Stimulated activated CD4-positive, alpha-beta T cell treated with anti-CD3 and anti-CD28 coated beads, Interleukin-2, amount 100 ng/mL, for 24 hours (primary cell): ENCODE measurements at places on chromosomes 5 and 9.
A peak's percentile ranks its signal among the peaks of the same experiment; 100 is the strongest.

- no peak for DNase-seq
Measured at GRCh38 chr5:60362158-60362557, 337.8 kb downstream of the DEPDC1B start.

GRCh38 chr5:136205941-136206340 is 13.0 kb upstream of the SMIM32 start:
- DNase-seq: no peak

DNA sequence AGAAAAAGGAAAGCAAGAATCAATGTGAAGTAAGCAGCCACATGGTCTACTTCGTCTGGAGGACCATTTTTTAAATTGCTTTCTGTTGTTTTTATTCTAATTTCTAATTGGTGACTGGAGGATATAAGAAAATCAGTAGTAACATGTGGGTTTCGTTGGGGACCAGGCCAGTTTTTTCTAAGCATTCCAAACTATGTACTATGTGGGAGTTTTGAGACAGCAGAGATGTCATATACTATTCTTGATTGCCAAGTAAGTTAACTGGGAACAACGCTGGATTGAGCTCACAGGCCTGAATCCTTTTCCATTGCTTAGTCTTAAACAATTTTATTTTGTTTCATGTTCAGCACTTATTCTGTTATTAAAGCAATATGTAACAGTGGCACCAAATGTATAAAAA is 225.7 kb downstream of the TMEM167A start:
- DNase-seq: no peak

DNA sequence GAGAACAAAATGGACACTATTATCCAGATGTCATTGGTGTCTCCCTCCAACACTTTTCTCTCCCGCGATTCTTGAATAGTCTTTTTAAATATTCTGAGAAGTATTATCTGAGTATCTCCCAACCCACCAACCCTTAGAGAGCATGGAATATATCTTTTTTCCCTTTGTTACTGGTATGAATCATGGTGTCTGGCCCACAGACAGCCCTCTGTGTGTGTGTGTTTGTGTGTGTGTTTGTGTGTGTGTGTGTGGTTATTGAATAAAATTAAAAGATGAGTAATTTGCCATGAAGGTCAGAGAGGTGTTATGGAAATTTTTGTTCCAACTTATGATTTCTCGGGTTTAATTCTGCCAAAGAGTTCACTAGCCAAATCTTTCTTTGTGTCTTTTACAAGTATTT is 47.7 kb downstream of the CAMK4 start:
- DNase-seq: peak; percentile 36

- no peak for DNase-seq
Measured at GRCh38 chr5:115806986-115807653, 9.3 kb downstream of the CDO1 start.

- no peak for DNase-seq
Measured at GRCh38 chr5:128315671-128316070, 222.4 kb downstream of the FBN2 start.

GRCh38 chr5:172932313-172933017 is 26.8 kb upstream of the RPL26L1 start:
- peak; percentile 78 for DNase-seq

GRCh38 chr5:1111727-1112289 is at the start of gene SLC12A7:
Gene SLC12A7 (minus strand): TSS chr5:1112063. CDS start chr5:1111991, 72 bp downstream.
- DNase-seq: peak; percentile 70

- no peak for DNase-seq
Measured at GRCh38 chr9:132572921-132573320, 9.5 kb upstream of the BARHL1 start.

DNA sequence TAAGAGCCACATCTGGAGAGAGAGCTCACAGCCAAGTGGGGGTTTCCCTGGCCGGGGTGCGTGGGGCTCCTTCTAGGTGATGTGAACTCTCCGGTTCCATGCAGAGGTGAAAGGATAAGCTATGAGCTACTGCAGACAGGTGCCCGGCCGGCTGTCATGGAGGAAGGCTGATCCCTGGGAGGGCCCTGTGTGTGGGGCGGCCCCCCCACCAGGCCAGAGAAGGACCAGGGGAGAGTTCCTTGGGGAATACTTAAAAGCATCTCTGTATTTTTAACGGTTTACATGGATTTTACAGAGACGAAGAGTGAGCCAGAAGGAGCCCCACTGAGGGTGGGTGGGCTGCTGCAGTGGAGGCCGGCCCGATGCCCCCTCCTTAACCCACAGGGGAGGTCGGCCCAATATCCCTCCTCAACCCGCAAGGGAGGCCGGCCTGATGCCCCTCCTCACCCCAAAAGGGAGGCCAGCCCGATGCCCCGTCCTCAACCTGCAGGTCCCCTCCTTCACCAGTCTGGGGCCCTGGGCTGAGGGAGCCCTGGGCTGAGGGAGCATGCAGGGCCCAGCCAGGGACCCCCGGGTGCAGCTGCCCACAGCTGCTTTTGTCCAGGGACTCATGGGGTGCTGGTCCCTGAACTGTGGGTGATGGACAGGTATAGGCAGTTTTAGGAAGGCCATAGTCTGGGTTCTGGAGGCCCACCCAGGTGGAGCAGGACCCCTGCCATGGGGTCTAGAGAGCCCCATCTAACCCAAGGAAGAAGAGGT is 31.9 kb downstream of the MRPL36 start:
- DNase-seq: no peak

- no peak for DNase-seq
Measured at GRCh38 chr5:77937015-77937908, 161.1 kb upstream of the TBCA start.

GRCh38 chr5:69526660-69527059 is 33.3 kb upstream of the GTF2H2C start:
- no peak for DNase-seq

DNA sequence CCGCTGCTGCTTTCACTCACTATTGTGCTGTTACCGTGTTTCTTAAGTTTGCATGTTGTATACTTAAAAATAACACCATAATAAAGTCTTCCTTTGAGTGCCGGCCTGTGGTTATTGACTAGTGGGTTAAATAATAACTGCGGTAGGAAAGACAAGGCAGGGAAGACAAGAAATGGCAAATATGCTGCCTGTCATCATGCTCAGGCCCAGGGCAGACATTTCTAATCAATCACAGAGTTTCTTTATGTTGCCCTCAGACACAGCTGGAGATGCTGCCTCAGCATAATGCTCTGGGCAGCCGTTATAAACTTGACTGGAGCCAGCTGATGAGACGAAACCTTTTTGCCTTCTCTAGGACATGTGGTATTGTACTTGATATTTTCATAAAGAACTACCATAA is 215.0 kb downstream of the GAPVD1 start:
- no peak for DNase-seq

DNA sequence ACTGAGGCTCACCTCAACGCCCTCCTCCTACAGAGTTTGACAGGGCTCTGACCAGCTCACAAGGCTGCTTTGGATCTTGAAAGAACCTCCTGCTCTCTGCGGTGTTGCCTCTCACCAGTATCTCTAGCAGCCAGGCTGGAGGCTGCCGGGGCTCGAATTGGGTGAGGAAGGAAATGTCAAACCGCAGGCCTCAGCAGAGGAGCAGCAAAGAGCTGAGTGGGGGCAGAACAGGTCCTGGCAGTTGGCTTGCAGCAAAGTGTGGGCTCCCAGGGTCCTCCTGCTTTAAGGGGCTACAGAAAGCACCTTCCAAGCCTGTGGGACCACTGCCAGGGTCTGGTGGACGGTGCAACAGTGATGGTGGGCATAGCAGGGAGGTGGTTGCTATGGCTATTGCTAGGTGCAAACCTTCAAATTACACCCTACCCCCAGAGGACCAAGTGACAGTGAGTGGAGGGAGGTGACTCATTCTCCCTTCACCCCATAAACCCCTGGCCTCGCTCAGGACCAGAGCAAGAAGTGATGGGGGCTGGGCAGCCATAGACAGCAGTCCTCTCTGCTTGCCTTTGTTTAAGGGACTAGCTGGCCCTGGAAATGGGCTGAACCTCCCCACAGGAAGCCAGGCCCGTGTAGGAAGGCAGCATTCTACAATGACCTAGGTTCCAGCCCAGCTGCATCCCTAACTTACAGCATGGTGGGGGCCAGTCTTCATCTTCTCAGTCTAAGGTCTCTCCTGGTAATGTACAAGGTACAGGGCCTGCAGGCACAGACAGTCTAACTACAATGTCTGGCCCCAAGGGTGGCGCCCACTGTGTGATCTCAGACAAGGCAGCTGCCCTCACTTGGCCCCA is 18.7 kb downstream of the LCP2 start:
- DNase-seq: peak; percentile 82

GRCh38 chr5:131532031-131532640 is 102.9 kb downstream of the RAPGEF6 start:
- no peak for DNase-seq

GRCh38 chr5:54301220-54301619 is 9.2 kb downstream of the ARL15 start:
- no peak for DNase-seq

GRCh38 chr5:173689737-173690360 is 73.4 kb upstream of the BOD1 start:
- DNase-seq: no peak

- no peak for DNase-seq
Measured at GRCh38 chr5:73142035-73142434, 21.7 kb downstream of the TMEM171 start.

DNA sequence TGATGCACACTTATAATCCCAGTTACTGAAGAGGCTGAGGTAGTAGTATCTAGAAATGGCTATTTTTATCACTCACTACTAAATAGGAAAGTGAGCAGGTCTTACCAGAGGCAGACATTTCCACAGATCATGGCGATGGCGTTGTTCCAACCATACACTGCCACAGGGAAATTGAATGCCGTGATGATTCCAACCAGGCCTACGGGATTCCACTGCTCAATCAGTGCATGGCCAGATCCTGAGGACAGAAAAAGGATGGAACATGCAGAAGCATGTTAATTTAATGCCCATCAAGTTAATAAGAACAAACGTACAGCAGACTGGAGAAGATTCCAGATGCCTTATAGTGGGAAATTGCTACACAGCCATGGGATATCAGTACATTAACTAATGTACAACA is 18.0 kb downstream of the ALDH7A1 start:
- no peak for DNase-seq

DNA sequence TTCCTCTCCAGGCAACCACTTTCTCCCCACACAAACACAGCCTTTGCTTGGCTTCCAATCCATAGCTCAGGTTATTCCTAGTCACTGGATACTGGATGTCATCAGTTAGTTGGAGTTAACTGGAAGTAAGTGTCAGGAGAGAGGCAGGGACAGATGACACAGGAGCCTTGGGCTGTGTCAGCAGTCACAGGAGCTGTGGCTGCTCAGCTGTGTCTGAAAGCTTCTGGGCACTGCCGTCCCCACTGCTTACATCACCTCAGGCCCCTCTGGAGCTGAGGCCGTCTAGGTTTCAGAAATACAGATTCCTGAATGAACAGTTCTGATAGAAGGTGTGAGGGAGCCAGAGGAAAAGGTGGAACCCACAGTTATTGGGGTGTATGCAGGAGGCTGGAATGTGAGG is 17.3 kb upstream of the FAM240B start:
- no peak for DNase-seq

DNA sequence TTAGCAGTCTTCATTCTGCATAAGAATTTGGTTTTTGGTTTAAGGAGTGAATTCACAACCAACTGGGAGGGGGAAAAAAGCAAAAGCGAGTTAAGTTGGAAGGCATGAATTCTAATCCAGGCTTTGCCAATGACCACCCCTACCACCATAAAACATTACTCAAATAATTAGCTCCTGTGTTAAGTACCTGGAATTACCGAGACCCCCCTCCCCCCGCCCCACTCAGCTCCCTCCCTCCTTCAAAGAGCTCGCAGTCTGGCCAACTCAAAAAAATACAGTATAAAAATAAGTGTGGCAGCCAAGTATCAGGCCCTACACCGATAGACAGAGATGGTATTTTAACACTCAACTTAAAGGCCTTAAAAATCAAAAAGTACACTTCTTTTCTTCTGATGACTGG is 492 bp downstream of the ATG12 start:
- DNase-seq: no peak

DNA sequence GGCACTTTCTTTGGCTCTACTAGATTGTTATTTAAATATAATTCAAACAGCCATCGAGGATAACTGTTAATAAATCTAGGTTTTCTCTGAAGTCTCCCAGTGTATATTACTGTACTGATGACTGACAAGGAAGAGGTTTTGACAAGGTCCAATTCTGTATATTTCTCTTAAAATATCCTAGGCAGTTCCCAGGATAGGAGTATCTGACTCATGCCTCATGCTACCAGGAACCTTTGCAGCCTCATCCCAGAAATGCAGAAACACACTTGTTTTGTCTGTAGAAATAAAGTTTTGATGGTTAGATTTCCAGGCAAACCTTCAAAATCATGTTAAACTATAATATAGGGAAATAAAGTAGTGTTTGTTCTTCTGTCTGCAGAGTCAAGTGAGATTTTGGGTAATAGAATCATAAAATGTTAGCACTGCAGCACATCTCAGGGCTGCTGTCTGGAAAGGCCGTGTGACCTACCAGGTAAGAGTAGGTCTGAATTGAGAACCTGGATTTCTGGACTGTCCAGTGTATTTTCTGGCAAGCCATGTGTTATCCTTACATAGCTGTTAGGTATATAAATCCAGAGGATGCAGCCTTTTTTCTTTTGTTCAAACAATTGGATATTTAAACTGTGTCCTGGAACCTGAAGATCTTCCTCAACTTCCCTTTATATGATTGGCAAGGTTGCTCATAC is 8.3 kb downstream of the UBE2D2 start:
- DNase-seq: no peak

GRCh38 chr9:117555964-117556629 is 141.2 kb upstream of the ASTN2 start:
- peak; percentile 53 for DNase-seq

DNA sequence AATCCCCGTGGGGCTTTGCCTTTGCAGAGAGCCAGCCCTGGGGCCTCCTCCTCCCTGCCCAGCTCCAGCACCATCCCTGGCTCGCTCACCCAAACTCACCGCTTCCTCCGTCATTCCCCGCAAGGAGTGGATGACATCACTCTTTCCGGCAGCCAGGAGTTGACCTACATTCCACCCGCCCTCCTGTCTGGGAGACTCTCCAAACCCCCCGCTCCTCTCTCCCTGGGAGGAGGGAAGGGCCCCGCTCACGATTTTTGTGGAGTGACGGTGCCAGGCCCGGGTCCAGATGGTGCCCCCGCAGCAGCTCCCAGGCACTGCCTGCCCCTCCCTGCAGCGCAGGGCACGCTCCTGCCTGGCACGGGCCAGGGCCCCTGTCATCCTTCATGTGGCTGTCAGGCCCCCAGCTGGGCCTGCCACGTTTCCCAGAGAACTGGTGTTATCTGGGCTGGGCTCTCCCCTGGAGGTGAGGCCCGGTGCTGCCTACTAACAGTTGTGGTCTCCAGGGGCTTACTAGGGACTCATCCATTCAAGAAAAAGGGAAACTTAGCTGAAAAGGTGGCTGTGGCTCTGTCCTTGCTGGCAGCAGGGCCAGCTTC is 52.3 kb downstream of the NTNG2 start:
- no peak for DNase-seq

- no peak for DNase-seq
Measured at GRCh38 chr5:164317676-164318075, 812.3 kb downstream of the MAT2B start.

- DNase-seq: no peak
Measured at GRCh38 chr5:93422652-93423280, 158.3 kb downstream of the NR2F1-AS1 start.

DNA sequence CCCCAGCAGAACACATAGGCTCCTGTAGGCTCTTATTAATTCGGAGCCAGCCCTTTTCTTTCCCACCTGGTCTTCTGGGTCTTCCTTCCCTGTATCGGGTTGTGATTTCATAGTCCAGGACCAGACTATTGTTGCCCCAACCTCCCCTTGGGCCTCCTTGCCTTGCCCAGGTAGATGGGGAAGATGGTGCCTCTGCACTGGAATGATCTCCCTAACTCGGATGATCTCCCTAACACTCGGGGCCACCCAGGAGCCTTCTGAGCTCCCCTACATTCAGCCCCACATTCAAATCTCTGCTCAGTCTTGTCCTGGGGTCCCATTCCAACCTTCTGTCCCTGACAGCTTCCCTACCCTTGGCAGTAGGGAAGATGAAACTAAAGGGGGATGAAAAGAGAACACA is 2.7 kb upstream of the IRF1 start:
- no peak for DNase-seq
